ENCODE measurements at places on chromosomes 16 and 17.

DNA sequence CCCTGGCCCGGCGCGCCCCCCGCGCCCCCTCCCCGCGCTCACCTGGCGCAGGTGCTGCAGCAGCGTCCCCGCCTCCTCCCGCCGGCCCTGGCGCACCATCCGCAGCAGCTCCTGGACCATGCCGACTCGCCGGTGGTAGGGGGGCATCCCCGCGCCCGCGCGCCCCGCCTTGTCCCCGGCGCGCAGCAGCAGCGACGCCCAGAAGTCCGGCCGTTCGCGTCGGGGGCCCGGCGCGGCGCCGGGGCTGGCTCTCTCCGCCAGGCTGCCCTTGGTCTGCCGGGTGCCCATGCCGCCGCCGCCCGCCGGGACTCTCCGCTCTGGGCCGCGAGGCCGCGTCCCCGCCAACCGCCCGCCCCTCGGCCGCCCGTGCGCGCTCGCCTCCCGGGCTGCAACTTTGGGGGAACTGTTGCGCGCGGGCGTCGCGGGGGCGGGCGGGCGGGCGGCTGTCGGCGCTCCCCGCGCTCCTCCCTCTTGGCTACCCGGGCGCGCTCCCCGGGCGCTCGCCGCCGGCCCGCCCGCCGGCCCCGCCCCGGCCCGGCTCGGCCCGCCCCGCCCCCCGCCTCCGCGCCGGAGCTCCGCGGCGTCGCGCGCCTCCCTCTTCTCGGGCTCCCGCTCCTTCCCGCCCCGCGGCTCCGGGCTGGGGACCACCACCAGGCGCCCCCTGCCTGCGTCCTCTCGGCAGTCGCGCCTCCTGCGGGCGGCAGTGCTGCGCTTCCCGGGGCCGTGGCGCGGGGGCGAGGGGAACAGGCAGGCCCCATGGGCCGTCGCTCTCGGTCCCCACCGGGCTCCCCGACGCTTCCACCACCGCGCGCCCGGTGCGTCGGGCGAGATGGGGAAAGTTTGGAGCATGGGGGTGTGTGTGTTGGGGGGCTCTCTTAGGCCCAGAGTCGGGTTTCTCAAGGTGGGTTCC is at the start of gene LRRC75A:
LRRC75A (minus strand) TSS at position 491 of the 910 bp plus-strand sequence; CDS start at position 288, 203 bp downstream.
- no peak for DNase-seq

GRCh38 chr17:64615028-64615677 is 47.0 kb downstream of the SMURF2 start:
- DNase-seq = no peak

DNA sequence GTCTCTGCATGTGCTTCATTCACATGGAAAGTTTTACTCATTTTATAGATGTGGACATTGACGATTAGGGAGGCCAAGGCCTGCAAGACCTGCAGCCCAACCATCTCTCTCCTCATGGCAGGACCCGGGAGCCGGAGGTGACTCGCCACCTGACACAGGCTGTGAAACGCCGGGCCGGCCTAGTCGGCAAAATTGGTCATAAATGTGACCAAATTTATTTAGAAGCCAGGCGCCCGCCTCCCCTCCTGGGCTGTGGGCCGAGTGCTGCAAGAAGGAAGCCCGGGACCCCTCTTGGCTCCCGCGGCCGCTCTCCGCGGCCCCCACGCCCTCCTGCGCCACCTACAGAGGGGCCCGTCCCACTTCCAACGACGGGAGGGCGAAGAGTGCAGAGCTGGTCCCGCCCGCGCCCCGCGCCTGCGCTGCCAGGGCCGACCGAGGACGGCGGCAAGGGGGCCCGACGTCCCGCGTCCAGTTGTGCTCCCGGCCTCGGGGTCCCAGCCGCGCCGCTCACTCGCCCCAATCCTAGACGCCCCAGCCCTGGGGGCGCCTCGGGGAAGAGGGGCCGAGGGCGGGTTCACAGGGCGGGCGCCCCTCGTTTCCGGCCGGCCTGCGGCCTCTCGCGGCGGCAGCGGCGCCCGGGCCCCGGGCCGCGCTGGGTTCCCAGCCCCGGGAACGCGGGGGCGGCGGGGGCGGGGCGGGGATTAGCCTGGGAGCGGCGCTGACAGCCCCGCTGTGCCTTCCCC is 47.5 kb downstream of the WNT3 start:
- no peak for DNase-seq

DNA sequence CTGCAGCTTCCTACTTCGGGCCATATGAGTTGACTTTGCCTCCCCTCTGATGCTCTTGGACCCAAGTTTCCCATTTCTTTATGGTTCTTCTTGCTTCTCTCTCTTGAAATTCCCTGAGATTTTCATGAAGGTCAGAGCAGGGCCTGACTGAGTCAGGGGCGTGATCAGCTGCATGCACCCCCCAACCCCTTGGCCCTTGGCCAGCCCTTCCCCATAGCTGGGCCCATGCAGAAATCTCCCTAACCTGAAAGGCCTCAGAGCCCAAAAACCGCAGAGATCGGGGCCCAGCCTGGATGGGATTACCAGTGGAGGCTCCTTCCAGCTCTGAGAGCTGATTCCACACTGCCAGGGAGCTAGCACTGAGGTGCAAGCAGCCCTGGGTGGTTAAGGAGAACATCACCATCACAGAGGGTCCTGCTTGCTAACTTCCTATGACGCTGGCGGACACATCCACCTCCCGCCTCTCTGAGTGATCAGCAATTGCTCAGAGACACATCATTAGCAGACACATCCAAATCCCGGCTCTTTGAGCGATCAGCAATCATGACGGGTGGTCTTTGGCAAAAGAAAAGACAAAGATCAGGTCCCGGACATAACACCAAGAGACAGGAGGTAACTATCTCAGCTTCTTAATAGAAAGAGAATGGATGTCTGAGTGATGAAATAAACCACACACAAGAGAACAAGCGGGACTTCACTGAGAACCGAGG is 161.5 kb downstream of the C16orf78 start:
- DNase-seq = no peak

DNA sequence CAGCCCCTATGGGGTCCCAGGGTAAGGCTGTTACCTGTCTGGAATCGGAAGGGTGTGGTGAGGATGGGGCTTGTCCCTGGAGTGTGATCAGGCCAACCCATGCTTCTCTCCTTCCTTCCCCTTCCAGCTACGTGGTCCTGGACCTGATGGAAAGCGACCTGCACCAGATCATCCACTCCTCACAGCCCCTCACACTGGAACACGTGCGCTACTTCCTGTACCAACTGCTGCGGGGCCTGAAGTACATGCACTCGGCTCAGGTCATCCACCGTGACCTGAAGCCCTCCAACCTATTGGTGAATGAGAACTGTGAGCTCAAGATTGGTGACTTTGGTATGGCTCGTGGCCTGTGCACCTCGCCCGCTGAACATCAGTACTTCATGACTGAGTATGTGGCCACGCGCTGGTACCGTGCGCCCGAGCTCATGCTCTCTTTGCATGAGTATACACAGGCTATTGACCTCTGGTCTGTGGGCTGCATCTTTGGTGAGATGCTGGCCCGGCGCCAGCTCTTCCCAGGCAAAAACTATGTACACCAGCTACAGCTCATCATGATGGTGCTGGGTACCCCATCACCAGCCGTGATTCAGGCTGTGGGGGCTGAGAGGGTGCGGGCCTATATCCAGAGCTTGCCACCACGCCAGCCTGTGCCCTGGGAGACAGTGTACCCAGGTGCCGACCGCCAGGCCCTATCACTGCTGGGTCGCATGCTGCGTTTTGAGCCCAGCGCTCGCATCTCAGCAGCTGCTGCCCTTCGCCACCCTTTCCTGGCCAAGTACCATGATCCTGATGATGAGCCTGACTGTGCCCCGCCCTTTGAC is 2.4 kb downstream of the MAPK7 start:
- no peak for DNase-seq

DNA sequence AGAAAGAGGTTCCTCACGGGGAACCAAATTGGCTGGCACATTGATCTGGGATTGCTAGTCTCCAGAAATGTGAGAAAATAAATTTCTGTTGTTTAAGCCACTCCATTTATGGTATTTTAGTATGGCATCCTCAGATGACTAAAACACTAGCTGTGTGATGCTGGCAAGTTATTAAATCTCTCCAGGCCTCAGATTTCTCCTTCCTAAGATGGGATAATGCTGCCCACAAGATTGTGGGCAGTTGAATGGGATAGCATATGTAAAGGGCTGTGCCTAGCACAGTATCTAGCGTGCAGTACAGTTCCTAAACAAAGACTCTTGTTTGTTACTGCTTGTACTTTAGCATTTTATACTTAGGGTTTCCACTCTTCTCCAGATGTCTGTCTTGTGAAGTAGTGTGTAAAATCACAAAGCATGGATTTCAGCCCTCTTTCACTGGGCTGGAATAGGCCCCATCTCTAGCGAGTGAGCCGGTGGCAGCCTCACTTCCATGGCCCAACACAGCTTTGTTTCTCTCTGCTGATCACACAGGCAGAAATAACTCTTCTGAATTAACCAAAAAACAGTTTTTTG is 38.2 kb upstream of the PHAF1 start:
- peak; percentile 53 for DNase-seq

DNA sequence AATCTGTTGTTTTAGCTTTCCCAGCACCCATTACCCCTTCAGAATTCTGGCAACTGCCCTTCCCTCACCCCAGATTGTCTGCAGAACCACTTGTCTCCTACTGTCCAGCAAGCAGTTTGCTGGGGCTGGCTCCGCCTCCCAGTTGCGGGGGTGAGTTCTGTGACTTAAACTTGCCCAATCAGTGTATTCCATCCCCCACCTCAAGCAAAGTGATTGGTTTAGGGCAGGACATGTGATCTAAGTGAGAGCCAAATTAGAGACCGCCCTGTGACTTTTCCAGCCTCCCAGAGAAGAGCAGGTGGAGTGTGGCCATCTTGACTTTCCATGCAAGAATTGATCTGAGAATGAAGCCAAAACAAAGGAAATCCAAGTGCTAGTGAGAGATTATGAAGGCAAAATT is 22.7 kb upstream of the SRCIN1 start:
- no peak for DNase-seq

- no peak for DNase-seq
These were observed 160.1 kb upstream of the KIF2B start for GRCh38 chr17:53662608-53663007.

- no peak for DNase-seq
These were observed 64.9 kb downstream of the CYB561 start for GRCh38 chr17:63381101-63381729.

DNA sequence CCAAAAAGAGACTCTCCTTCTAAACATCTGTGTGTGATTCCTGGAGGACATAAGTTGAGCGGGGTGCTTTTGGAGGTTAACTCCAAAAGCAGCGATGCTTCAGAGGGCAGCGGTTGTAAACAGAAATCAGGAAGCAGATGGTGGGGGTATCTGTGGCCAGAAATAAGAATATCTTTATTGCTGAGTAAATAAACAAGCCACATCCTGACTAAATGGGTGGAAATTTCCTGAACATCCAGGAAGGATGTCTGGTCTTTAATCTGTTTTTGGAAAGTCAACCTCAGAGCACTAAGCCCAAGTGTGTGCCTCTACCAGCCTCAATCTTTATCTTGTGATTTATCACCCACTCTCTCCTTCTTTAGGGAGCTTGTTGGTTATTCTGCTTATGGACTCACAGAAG is 123.3 kb downstream of the CDH13 start:
- DNase-seq = no peak

DNA sequence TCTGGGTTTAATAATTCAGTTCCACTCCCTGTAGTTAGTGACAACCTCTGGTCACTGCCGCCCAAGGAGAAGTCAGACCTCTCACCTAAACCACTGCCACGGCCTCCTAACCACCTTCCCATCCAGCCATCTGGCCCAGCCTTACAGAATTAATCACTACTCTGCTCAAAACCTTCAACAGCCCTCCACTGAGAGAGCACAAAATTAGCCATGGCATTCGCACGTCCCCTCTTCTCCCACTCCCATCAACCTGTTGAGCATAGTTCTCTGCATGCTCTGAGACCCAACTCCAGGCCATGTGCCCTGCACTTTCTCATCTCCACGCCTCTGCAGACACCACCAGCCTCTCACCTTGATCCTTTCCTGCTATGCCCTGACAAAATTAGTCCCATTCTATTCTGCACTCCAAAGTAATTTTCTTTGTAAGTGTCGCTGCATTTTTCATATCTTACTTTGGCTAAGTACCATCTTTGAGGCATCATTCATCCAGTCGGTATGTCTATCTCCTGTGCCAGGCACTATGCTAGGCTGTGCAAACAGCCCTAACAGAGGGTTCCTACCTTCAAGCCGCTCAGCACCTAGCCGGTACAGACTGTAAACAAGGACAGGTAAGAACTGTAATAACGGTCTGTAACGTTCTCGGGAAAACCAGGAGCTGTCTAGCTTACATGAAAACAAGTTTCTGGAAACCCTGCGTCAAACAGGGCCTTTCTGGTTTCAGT is 963 bp downstream of the COPRS start:
- DNase-seq = no peak
